Ovary (tissue), 10 donors: ENCODE measurements at places on chromosomes 4 and X. TPM values are rescaled to one million over a fixed set of nuclear protein-coding genes. Genes with fewer than 3 reads are reported as not detected.

The PARM1 gene
- 13.6 TPM for total RNA-seq

The KLHL13 gene
- total RNA-seq: 7.7 TPM

The ITGB1BP2 gene
- 1.6 TPM for total RNA-seq

The MAGEA2 gene
- total RNA-seq: 0.17 TPM

The RNF128 gene
- total RNA-seq: 1.2 TPM
